ENCODE measurements at places on chromosomes 7 and 10. TPM values are rescaled to one million over a fixed set of nuclear protein-coding genes. Genes with fewer than 3 reads are reported as not detected.

DNA sequence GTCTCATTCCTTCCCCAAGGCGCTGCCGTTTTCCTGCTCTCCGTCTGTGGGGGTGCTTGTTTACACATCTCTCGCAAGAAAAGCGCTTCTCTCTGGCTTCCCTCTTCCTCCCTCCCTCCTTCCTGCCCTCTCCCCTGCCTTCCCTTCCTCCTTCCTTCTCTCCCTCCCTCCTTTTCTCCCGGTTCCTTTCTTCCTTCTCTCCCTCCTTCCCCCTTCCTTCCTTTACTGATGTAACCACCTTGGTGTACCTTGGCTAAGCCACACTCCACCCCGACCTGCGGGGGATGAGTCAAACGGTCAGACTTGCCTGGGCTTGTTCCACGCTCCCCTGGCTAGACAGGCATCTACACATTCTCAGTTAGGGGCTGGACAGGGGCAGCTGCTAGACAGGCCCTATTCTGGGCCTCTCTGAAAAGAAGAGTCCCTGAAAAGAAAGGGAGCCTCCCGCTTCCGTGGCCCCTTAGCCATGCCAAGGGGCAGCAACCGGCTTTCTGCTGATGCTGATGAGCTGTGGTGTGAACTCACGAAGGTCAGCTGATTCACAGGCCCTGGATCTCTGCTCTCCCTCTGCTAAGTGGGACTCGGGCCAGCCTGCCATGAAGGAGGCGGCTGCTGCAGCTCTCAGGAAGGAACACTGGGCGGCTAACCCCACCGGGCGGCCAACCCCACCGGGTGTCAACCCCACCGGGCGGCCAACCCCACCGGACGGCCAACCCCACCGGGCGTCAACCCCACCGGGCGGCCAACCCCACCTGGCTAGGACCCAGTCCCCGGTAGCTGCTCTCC, 216.8 kb downstream of the TCERG1L start:
- no peak for DNase-seq

DNA sequence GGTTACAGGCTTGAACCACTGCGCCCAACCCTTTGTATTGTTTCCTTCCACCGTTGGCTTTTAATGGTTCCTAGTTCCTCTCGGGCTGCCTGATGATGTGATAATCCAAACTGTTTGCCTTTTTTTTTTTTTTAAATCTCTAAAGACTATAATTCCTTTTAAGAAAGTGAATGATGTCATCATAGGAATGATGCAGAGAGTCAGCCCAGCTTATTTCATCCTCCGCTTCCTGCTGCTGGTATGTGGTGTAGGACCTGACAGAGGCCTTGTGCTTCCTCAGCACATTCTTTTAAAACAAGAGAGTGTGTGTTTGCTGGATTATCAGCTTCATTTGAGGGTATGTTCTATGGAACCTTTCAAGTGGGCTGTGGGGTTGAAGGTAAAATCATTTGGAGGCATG, 241.4 kb downstream of the LRMDA start:
- no peak for DNase-seq

- no peak for DNase-seq
Observed at GRCh38 chr7:2050511-2050866, 182.3 kb downstream of the MAD1L1 start.

Gene RASA4B
- total RNA-seq = 9.1 TPM
